Calu3 (cell line): ENCODE measurements at places on chromosomes 12 and 14. TPM values are rescaled to one million over a fixed set of nuclear protein-coding genes. Genes with fewer than 3 reads are reported as not detected.

ANKS1B gene
- 1.5 and 1.7 TPM in 2 replicates for total RNA-seq

- no peak for DNase-seq
These were observed 8.8 kb upstream of the AMHR2 start for GRCh38 chr12:53414756-53415417.

GRCh38 chr12:9810671-9811070 lies 16.6 kb upstream of the KLRF1 start:
- no peak for DNase-seq

KLHL33 gene
- total RNA-seq: not detected in 2 replicates

DNA sequence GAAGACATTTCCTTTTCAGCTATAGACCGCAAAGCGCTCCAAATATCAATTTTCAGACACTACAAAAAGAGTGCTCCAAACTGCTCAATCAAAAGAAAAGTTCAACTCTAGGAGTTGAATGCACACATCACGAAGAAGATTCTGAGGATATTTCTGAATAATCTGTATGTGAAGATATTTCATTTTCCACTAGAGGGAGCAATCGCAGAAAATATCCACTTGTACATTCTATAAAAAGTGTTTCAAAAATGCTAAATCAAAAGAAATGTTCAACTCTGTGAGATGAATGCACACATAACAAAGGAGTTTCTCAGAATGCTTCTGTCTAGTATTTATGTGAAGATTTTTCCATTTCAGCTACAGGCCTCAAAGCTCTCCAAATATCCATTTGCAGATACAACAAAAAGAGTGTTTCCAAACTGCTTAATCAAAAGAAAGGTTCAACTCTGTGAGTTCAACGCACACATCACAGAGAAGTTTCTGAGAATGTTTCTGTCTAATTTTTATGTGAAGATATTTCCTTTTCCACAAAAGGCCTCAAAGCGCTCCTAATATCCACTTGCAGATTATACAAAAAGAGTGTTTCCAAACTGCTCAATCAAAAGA lies 643.8 kb upstream of the ALG10B start:
- DNase-seq: no peak

DNA sequence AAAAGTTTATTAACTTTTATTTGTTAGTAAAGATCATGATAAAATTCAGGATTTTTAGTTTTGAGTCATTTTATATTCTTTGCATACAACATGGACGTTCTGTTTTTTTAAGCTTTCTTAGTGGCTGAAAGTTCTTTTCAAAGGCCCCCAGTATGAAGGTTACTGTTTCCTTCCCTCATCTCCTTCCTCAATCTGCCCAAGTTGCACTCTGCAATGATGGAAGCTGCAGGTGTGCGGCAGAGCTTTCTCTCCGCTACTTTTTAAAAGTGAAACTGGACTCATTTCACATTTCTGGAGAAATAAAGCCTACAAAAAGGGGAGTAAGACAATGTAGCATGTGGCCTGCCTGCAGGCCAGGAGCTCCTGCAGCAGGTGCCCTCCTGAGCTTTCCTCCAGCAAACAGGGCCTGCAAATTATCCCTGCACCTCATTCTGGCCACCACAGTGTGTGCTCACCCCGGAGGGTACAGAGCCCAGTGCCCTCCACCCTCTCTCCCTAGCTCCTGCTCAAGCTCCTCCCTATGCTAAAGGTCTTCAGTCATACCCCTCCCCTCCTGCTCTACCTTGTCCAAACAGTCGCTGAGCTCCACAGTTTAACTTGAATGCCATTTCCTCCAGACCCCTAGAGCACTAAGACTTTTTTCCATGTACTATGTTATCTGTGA lies 78.9 kb downstream of the SETD3 start:
- no peak for DNase-seq
